ENCODE measurements at places on chromosomes 3 and 15.

DNA sequence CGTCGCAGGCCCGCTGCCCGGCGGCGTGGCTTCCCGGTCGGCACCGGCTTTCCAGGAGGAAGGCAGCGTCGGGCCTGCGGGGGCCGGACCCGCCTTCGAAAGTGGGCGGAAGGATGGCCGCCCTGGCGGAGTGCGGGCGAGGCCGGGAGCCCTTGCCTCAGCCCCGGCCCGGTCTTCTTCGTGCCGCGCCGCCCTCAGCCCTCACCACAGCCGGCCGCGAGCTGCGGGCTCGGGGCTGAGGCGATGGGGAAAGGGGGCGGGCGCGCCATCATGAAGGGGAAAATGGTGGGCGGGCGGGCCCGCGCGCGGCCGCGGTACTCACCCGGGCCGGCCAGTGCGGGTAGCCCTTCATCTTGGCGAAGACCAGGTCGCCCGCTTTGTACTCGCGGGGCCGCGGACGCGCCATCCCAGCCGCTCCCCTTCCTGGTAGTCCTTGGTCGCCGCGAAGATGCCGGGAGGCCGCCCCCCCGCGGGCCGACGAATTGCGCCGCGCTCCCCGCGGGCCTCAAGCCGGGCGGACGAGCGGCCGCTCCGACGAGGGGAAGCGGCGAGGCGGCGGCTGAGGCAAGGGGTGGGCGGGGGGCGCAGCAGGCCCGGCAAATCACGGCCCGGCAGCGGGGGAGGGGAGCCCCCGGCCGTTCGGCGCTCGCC is 489 bp downstream of the HDGFL3 start:
- no peak for DNase-seq

- no peak for DNase-seq
Observed at GRCh38 chr15:96223939-96224338, 106.6 kb upstream of the NR2F2 start.

- DNase-seq = no peak
Observed at GRCh38 chr3:16395212-16395611, 118.3 kb downstream of the RFTN1 start.

DNA sequence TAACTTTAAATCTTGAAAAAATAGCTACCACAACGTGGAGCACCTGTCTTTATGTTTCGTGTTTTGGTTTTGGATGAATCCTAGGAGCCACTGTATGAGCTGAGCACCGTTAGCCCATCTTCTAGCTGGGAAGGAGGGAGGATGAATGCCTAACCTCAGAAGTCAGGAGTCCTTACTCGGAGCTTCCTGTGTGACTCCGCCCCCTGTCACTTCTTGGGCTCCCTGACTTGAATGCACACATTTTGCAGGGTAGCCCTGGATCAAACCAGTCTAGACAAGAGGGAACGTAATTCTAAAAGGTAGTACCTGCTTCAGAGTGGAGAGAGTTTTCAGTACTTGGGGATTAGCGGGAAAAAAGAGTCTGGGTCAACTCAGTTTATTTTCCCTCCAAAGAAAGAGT is 5.3 kb downstream of the GABRA5 start:
- no peak for DNase-seq

GRCh38 chr3:42729404-42730145 is 27.0 kb upstream of the HHATL start:
- DNase-seq = no peak

DNA sequence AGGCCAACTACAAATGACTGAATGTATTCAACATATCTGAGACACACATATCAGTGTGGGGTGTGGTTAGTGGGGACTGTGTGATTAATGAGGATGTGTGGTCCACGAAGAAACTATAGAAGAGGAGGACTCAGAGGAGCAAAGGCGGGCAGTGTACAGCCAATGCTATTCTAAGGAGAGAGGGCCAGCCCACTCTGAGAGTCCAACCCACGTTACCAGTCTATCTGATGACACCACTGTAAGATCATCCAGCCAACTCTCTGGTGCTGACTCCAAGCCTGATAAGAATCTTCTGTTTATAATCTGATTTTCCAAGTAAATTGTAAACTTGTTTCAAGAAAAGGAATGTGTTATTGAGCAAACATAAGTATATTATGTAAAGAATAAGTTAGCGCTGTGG is 47.2 kb downstream of the MCF2L2 start:
- DNase-seq = no peak

- DNase-seq = no peak
Observed at GRCh38 chr3:39137435-39137936, 15.9 kb downstream of the CSRNP1 start.

DNA sequence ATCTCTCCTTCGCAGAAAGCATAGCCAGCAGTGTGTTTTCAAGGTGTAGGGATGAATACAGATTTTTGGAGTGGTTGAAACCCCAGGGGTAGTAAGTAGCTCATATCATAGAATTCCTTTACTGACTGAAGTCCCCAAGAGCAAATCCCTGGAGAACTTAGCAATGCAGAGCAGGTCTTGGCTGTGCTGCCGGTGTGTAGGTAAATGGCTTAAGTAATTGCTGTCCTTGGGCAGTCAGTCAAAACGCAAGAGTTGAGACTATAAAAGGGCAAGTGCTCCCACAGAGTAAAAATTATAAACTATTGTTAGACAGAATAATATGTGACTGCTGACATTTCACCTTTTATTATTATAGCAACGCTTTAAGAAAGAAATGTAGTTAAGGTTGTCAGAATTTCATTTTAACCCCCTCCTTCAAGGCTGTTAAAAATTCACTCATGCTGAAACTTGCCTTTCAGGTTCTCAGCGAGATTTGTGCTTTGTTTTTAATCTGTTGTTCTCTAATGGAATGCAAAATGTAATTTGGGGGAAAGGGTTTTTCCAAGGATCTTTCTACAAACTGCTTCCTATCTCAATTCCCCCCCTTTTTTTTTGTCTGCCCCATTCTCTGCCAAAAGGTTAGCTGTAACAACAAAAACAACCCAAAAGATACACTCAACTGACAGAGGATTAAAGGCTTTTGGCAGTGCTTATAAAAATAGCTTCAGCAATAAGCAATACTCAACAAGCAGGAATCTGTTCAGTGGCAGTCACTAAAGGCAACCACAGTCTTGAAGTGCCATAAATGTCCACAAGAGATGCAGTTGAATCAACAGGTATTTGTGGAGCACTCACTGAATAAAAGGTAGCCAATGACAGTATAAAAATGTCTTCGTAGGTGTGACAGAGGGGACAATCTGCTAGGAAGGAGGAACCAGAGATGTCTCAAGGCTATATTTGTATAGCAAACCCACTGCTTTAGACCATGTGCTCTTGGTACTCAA is 105.3 kb downstream of the THRB start:
- no peak for DNase-seq

DNA sequence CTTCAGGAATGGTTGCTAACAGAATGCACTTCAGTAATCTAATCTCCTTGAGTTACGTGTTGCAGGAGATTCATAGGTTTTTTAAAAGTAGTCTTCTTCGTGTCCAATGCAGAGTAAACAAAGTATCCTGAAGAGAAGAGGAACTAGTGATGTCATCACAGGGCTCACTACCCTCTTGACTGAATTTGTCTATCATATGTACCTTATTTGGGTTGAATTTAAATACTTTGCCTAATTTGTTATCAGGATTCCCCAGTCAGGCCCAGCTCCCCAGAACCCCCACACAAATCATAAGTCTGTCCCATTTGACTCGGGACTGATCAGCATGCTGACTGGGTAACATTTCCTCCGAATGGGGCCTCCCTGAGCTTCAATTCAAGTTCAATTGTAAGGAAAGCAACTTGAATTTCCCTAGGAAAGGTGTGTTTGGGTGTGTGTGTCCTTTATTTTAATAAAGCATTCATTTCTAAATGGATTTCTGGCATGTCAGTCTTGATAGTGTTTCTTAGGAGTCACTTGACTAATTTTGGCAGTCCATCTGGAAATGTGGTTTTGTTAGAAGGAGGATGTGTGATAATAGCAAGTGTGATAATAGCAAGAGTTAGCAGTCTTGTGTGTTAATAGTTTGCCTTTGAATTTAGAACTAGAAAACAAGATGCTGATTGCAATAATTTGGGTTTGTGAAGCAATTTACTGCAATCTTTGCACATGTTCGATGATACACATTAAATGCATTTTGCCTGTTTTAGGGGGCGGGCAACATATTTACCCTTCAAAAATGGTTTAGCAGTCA is 21.9 kb downstream of the OXNAD1 start:
- no peak for DNase-seq

DNA sequence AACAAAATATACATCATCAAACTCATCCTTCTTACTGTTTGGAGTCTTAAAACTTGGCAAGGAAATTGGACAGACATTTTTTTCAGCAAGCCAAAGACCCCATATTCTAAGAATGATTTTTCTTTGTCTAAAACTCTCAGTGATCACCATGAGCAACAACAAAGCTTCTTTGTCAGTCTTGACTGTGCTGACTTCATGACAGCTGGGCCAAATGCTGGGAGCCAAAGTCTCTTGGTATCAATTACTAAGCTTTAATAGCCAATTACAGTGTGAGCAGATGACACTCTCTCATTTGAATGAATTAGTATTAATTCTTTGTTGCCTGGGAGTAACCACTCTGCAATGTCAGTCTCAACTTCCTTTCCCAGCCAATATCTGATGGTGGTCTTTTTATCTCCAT is 48.1 kb upstream of the GK5 start:
- DNase-seq = no peak

GRCh38 chr3:18363338-18363737 is 61.8 kb downstream of the SATB1 start:
- no peak for DNase-seq

DNA sequence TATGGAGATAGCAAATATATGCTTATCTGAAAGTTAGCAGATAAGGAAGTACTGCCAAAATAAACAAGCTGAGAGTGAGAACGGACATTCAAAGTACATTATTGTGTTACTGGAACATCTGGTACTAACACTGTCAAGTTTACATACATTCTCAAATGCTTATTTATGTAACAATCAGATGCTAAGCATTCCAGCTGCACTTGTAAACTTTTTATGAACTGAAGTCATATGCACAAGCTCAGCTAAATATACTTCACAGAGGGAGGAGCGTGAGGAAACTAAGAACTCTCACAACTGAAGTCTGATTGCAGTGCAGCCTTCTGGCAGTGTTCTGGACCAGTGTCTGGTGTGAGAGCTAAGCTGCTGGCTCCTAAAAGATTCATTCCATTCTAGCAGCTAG is 223.7 kb upstream of the NANOGP8 start:
- no peak for DNase-seq

DNA sequence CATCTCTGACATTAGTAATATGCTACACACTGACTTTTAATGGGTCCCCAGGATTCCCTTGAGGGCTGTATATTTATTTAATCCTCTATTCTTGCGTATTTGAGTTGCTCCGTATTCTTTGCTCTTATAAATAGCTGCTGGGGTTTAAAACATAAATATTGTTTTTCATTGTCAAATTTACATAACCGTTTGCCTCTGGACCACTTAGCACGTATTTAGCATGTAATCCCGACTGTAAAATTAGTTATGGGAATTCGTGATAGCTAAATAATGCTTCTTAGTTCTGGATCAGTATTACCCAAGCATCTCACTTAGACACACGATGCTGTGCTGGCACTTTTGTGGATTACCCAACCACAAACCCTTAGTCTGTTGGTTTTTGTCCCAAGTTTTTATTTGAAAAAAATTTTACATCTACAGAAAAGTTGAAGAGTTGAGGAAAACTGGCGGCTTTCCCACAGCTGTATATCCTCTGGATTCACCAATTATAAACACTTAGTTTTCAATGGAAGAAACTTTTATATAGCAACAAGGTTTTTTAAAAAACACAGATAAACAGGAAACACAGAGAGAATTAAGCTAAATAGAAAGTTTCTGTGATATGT is 296.8 kb upstream of the TPM1 start:
- no peak for DNase-seq

DNA sequence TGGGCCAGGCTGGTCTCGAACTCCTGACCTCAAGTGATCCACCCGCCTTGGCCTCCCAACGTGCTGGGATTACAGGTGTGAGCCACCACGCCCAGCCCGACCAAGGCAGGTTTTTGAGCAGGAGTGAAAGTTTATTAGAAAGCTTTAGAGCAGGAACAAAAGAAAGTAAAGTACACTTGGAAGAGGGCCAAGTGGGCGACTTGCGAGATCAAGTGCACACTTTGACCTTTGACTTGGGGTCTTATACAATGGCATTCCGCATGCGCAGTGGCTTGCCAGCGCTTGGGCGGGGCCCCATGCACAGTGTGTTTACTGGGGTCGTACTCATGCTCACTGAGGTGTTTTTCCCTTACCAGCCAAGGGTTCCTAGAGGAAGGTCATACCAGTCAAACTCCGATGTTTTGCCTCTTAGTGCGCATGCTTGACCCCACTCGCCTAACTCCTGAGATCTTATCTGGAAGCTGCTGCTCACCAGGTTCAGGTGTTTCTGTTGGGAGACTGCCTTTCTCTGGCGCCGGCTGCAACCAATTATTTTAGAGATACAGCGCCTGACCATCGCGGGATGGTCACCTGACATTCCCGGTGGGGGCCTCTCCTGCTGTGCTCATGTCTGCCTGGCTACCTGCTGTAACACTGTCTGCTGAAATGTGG is 46.9 kb upstream of the FLNB start:
- no peak for DNase-seq

- DNase-seq = no peak
Observed at GRCh38 chr3:40979962-40980361, 219.3 kb upstream of the CTNNB1 start.

- no peak for DNase-seq
Observed at GRCh38 chr3:183933160-183933559, 48.5 kb upstream of the PARL start.

GRCh38 chr15:101203029-101203573 is 48.7 kb downstream of the CHSY1 start:
- DNase-seq = no peak

GRCh38 chr3:132318451-132318850 is 1.2 kb downstream of the ACP3 start:
- DNase-seq = no peak

DNA sequence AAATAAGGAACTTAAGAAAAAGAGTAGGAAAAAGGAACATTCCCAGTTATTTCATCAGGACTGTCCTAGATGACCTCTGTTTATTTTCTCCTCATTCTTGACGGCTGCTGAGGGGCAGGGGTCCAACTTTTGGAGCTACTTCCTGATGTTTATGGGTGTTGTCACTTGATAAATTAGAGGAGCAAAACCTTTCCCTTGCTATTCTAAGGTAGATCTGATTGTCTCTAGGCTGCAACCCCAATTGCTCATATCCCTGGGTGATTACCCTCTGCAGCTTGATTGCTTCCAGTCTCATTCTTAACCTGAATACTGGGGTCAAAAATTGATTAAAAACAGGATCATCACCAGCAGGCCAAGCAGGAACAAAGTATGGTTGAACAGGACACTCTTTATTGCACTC is 311.0 kb upstream of the NDN start:
- no peak for DNase-seq

- DNase-seq = no peak
Observed at GRCh38 chr15:93837450-93837849, 393.9 kb upstream of the MCTP2 start.
